ENCODE measurements at places on chromosomes 16 and 17. TPM values are rescaled to one million over a fixed set of nuclear protein-coding genes. Genes with fewer than 3 reads are reported as not detected.

Gene ZNHIT3
- 59.8 TPM for polyA plus RNA-seq

Gene CCL4
- 10.0 TPM for polyA plus RNA-seq

Gene TMEM238L
- polyA plus RNA-seq, result not detected

Gene MYL4
- polyA plus RNA-seq, result 1.4 TPM

Gene SETD1A
- polyA plus RNA-seq, result 40.1 TPM

Gene BRIP1
- 0.16 TPM for polyA plus RNA-seq

Gene LPO
- polyA plus RNA-seq, result 0.16 TPM

Gene ZNF624
- 0.88 TPM for polyA plus RNA-seq

Gene MYADML2
- not detected for polyA plus RNA-seq

Gene ALOX15B
- polyA plus RNA-seq, result 1.1 TPM

Gene CCDC200
- polyA plus RNA-seq, result not detected
